ENCODE measurements at places on chromosomes 11 and 22. TPM values are rescaled to one million over a fixed set of nuclear protein-coding genes. Genes with fewer than 3 reads are reported as not detected.

Gene RIMBP3B
- polyA plus RNA-seq, result 0.01 TPM

DNA sequence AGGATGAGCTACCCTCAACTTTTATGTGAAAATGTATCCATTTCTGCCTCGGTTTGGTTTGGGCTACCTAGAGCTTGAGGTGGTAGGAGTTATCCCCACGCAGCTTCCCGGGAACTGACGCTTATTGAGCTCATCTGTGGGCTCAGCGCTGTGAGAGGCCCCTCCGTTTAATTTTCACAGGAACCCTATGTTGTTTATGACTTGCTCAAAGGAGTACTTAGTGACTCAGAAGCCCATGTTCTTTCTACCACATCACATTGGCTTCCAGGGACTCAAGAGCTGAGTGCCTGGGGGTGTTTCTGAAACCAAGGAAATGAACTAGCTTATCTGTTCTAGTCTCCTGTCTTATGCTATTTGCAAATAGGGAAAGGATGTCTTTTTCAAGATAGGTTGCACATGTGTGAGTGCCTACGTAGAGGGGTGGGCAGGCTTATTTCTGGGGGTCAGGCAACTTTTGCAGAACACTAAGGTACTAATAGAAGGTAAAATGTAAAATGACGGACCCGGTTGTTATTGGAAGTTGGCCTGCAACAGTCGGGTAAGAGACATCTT lies 40.5 kb downstream of the MICAL2 start:
- peak; percentile 50 for DNase-seq

Gene LMO1
- not detected for polyA plus RNA-seq

- peak; percentile 62 for DNase-seq
Measured at GRCh38 chr11:80241766-80242165, 800.9 kb upstream of the TENM4 start.

DNA sequence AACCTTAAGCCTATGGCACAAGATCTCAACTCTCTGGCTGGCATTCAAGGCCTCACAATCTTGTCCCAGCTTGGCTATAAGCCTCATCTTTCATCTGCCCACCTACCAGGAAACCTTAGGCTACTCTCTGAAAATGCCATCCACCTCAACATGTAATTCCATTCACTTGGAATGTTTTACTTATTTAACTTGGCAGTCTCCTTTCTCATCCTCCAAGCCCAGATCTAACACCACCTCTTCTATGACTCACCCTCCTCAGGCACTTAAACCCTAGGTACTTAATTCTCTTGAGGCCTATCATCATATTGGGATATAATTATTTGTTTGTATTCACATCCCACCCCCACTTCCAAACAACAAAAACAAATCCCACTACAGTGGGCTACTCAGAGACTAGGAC lies 15.0 kb downstream of the POGLUT3 start:
- peak; percentile 57 for DNase-seq
